SW 1271 (cell line): ENCODE measurements at places on chromosomes 11 and 22.

DNA sequence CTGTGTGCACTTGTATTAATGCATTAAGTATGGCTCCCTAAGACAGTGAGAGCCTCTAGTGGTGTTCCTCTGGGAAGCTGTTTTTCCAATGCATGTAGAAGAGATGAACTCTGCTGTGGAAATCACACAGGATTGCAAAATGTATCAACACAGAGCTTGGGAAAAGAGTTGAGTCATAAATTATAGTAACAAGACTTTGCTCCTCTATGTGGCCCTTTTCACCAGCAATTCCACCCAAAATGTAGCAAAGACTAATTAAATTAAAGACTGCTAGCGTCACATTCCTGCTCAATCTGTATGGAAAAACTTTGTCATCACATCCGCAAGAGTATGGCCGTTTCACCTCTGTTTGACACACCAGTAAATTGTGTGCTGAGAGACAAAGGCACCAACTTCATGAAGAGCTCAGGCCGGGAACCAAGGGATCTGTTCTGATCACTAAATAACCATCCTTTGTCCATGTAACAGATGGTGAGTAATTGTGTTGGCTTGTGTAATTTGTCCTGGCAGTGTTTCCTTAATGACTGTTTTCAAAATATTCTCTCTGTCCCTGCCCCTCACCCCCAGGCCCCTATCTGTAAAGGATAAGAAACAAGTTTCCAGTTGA is 209.2 kb upstream of the SORL1-AS1 start:
- DNase-seq, result no peak

DNA sequence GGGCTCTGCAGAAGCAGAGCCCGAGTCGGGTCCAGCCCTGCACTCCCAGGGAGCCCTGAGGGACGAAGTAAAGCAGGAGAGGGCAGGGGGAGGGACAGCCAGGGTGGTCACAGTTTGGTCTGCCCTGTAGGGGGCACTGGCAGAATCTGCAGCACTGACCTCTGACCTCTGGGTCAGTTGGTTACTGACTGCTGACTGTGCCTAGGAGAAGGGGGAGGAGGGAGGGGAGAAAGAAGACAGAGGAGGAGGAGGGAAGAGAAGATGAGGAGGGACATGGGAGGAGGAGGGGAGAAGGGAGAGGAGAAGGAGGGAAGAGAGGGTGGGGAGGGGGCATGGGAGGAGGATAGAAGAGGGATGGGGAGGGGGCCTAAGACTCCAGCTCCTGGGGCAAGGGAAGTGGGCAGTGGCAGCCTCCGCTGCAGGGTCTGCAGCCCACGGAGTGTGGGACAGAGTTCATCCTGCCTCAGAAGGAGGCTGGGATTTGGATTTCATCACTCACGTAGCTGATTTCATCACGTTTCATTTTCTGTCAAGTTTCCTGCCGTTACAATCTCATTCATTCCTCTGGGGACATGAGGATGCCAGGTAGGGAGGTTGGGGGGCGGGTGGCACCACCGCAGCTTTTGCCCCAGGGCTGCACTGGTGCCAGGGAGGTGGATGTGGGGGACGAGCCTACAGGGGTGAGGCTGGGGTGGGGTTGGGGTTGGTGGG is 55.2 kb downstream of the FLRT1 start:
- DNase-seq, result no peak

DNA sequence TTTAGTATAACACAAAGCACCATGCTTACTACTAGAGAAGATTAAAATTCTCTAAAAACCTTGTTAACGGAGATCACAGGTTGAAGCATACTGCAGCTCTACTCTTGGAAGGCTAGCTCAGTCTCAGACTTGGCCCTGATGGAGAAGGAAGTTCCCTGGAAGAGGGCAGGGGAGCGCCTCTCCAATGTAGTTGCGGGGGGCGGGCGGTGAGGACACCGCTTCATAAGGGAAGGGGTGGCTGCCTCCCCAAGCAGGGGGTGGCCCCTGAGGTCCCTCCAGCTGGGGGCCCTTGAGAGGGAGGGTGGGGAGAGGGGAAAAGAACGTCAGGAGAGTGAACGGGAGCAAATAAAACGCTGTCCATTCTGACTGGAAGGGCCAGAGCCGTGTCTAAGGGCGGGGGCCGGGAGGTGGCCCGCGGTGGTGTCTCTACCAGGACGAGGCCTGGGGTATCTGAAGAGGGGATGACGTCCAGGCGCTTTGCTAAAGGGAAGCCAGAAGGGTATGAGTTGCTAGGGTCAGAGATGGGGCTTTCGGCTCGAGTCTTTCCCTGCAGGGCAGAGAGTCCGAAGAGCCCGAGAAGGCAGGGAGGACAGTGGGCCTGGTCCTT is 553 bp upstream of the USP47 start:
- peak; percentile 63 for DNase-seq

DNA sequence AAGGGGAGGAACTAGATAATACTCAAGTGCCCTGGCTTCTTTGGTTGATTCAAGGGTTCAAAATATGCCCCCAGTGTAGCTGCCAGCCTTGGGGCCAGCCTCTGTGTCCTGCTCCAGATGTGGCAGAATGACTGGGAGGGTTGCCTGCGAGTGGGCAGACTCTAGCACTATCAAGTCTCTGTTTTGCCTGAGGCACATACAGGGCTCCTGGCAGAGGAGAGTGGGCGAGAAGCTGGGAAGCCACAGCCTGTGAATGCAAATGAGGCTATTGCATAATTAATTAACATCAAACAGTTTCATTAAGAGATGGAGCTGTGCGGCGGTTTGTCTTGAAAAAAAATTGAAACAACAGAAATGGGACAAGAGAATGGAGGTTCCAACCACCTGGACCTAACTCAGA is 50.8 kb downstream of the BUD13 start:
- DNase-seq, result no peak

DNA sequence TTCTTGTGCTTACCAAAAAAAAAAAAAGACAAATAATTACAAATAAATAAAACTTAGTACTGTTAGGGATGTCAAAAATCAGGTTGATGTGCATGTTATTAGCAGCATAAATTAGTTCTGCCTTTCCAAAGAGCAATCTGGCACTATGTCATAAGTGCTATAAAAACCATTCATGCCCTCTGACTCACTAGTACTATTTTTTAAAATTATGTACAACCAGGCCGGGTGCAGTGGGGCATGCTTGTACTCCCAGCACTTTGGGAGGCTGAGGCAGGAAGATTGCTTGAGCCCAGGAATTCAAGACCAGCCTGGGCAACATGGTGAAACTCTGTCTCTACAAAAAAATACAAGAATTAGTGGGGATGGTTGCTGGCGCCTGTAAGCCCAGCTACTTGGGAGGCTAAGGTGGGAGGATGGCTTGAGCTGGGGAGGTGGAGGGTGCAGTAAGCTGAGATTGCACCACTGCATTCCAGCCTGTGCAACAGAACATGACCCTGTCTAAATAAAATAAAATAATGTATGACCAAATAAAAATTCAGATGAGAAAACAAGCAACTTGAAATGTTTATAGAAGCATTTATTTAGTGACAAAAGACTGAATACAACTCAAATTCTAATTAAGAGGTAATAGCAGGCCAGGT is 25.3 kb downstream of the UEVLD start:
- DNase-seq, result no peak
